GM12891 (cell line): ENCODE measurements at places on chromosomes 7 and 10.

- DNase-seq, result no peak
These were observed 107.1 kb downstream of the RAB18 start for GRCh38 chr10:27611236-27611635.

- no peak for DNase-seq
These were observed 13.4 kb downstream of the CHUK start for GRCh38 chr10:100216006-100216405.

DNA sequence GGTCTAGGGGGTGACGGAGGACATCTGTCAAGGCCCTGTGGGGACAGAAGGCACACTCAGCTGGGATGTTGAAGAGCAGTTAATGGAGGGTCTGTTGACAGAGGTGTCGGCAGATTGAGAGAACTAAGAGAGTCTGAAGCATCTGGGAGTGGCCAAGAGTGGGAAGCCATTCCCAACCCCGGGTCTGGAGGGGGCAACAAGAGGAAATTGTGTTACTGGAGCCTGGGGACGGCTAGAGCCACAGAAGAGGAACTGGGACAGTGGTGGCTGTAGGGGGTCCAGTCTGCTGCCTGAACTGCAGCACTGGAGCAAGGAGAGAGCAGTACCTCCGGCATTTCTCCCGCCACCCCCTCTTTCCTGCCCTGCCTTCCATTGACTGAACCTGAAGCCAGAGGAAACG, 136.6 kb downstream of the CHN2 start:
- DNase-seq, result no peak

DNA sequence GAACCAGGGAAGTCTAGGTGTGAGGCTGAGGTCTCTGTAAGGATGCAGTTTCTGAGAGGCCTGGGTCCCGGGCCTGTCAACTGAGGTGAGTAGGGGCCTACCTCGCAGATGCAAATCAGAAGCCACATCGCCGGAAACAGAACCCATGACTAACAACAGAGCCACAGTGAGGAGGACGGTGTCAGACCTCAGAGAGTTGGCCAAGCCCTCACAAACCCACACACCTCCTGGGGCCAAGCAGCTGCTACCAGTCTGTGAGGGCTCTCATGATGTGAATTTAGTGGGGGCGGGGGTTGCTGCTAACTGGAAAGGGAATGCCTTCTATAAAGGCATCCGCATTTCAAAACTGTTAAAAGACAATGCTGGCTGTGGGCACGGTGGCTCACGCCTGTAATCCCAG, 103.0 kb downstream of the COBL start:
- DNase-seq, result no peak

GRCh38 chr10:60035984-60036383, 129.6 kb upstream of the CCDC6 start:
- no peak for DNase-seq

GRCh38 chr10:20142311-20142710, 326.1 kb downstream of the PLXDC2 start:
- DNase-seq, result no peak

DNA sequence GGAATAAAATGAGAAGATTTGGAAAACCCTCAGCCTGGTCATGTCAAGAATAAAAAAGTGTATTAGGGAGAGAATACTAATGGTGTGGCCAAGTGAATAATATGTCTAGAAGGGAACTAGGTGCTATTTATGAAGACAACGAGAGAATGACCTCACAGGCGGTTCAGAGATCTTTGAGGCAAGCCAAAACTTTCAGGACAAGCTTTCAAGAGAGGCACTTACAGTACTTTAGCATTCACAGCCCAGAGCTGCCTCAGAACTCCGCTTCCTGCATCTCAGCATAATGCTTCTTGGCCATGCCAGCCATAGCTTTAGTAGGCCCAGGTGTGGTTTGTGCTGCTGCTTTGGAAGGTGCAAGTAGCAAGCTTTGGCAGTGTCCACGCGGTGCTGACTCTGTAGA, 37.2 kb upstream of the CCDC7 start:
- no peak for DNase-seq

DNA sequence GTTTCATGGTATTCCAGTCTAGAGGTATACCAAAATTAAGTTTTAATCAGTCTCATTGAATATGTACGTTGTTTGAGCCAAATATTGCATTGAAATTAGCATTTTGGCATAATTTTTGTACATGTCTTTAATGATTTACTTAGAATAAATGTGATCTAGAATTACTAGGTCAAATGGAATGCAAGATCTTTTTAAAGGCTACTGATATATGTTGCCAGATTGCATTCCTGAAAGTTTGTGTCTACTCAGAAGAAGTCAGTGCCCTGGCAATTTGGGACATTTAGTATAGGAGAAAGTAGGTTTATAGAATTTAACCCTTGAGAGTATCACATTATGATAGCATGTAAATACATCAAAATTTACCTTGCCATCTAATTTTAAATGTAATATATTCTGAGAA, 32.4 kb downstream of the KMT2E start:
- DNase-seq, result no peak

- DNase-seq, result no peak
These were observed 58.8 kb downstream of the TCERG1L start for GRCh38 chr10:131252567-131253276.

DNA sequence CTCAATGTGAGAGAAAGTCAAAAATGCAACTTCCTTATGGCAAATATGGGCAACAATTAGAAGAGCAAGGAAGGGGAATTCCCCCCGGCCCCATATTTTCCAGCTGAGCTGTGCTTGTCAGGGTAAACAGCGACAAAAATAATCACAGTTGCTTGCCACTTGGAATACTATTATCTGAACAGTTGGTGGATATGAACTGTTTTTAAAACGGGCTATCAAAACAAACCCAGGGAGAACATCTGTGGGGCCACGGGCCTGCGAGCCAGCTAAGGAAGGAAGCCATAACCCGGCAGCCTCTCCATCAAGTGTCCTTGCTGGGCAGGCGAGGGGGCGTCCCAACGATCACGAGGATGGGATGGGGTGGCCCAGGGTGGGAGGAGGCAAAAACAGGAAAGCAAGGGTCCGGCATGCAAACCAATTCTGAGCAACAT, 228.4 kb downstream of the ARHGAP12 start:
- no peak for DNase-seq
